Renal cortex interstitium (tissue), 15 donors: ENCODE measurements at places on chromosomes 3 and 15.
A peak's percentile ranks its signal among the peaks of the same experiment; 100 is the strongest.

- DNase-seq: no peak
These were observed 436.3 kb upstream of the SGO1 start for GRCh38 chr3:20622304-20622703.

DNA sequence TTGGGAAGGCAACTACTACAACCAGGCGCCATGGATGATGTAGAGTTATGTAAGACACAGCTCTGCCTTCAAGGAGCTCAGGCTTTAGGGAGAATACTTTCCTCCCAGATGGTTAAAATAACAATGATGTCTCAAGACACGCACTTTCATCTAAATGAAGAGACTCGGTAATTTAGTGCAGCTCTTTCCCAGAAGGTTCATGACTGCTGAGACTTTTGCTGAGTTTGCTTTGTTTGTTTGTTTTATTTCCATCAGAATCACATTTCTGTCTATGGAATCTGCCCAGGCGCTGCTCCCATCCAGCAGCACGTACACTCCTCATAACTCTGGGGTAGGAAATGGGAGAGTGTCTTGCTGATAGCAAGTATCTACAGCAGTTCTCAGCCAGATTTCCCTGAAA lies 33.9 kb upstream of the MEX3B start:
- DNase-seq: no peak

DNA sequence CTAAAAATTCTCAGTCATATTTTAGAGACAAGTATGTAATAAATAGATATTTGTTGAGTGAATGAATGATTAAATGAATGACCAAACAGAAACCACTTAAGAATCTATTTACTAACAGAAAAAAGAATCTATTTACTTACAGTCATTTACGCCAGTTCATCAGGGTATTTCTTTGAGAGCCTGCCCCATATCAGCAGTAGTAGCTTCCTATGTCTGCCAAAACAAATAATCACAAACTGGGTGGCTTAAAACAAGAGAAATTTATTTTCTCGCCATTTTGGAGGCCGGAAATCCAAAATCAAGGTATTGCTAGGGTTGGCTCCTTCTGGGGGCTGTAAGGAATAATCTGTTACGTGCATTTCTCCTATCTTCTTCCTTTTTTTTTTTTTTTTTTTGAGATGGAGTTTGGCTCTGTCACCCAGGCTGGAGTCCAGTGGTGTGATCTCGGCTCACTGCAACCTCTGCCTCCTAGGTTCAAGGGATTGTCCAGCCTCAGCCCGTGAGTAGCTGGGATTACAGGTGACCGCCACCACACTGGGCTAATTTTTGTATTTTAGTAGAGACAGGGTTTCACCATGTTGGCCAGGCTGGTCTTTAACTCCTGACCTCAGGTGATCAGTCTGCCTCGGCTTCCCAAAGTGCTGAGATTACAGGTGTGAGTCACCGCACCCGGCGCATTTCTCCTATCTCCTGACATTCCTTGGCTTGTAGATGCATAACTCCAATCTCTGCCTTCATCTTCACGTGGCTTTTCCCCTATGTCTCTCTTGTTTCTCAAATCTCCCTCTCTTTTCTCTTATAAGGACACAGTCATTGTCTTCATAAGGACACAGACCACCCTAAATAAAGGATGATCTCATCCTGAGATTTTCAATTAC lies 65.2 kb upstream of the SPPL2A start:
- DNase-seq: no peak

DNA sequence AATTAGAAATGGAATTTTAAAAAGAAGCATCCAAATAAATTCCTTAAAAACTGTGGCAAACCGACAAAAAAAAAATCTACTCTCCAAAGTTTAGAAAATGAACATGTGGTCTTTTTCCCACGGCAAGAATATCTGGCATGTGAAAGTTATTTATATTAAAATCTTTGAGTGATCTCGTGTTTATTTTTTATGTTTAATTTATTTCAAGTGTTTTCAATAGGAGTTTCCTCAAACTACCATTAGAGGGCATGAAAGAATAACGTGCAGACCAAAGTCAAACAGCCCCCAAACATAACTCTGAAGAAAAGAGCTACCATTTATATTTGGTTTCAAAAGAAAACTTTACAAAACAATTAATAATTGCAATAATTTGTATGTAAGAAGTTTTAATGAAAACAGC lies 286.4 kb downstream of the ZIC4 start:
- peak; percentile 3 for DNase-seq

DNA sequence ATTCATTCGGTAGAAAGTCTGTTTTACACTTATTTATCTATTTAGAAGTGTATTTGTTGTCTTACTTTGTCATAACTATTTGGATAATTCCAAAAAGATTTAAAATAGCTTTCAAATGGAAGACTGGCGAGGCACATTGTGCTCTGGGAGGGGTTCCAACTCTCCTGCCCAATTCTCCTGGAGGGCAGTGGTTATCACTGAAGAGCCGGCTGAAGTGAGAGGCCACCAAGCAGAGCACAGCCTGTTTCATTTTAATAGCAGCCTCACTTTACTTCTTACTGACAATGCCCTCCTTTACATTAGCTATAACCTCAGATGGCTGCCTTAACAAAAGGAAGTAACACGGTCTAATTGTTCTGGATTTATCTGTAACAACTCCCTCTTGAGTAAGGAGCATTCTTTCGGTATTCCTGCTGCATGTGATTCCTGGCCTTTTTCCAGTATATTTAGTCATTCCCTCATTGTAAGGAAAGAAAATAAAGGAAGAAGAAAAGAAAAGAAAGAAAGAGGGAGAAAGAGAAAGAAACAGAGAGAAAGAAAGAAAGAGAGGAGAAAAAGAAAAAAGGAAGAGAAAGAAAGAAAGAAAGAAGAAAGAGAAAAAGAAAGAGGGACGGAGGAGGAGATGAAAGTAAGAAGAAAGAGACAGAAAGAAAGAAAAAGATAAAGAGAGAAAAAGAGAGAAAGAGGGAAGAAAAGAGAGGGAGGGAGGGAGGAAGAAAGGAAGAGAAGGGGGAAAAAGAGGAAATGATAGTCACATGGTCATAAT lies 339.8 kb upstream of the WNT5A start:
- DNase-seq: no peak

- DNase-seq: no peak
These were observed 28.3 kb upstream of the GALNT15 start for GRCh38 chr3:16146015-16146730.

GRCh38 chr15:39125904-39126303 lies 455.0 kb upstream of the THBS1 start:
- no peak for DNase-seq

DNA sequence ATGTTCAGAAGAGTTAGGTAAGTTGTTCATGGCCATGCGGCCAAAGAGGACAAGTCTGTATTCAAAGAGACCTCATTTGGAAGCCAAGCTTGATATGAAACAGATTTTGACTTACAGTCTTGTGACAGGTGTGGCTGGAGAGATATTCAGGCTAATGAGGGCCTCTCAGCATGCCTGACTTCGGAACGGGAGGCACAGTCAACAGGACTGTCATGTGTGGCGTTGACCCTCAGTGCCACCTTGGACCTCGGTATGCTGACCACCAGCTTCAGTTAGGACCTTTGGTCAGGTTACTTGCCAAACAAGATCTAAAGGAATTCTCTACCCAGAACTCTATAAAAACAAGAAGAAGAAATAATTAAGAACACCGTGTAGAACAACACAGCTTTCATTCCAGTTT lies 124.1 kb downstream of the CHST2 start:
- no peak for DNase-seq

DNA sequence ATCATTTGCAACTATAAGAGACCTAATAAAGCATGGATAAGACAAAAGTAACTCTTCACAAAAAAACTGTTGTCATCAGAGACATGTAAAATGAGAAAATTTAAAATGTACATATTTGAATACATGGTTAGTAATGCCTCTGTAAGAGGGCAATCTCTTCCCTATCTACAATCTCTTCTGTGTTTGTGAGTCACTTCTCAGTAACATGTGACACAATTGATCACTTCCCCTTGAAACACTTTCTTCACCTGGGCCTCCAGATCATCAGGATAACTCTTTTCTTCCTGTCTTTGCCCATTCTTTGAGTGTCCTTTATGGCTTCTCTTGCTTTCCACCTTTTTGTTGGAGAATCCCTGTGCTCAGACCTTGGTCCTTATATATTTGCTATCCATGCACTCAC lies 50.4 kb downstream of the TFDP2 start:
- no peak for DNase-seq

- no peak for DNase-seq
These were observed 54.5 kb upstream of the OCA2 start for GRCh38 chr15:28153492-28154119.

GRCh38 chr3:153079386-153079785 lies 82.6 kb upstream of the RAP2B start:
- DNase-seq: no peak

DNA sequence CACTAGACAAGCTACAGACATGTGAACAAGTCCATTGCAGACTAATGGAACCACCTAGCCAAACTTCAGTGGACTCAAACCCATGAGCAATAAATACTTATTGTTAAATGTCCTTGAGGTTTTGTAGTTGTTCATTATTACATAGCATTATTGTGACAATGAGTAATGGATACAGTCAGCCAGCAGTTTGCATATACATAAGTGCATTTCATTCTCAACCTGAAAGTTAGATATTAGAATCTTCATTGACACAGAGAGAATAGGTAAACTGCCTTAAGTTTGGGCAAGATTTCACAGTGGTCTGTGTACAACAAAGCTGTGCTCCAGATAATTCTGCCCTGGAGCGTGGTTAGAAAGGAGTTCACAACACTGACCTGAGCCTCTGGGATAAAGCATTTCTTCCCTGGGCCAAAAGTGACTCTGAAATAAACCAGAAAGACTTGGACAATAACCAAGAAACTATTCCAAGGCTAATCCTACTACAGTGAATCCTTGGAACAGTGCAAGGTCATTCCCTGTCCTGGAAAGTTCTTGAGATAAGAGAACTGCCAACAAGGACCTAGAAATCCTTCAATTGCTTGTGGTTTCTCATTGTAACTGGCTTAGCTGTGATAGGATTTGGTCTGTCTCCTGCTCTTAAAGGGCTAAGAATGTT lies 225.5 kb upstream of the STT3B start:
- DNase-seq: no peak

DNA sequence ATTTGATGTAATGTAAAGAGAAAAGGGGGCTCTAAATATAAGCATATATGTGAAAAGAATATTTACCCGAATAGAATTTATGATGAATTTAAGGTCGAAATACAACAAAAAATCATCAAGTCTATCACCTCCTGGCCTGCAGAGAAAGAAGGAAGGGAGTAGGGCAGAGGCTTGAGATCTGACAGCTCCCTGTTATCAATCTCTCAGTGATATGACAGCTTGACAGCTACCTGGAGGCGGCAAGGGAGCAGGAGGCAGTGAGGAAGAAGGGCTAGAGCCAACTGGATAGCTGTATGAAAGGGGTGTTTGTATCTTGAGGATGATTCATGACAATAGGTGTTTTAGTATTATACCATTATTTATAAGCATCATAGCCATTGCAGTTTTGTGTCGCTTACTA lies 299.8 kb upstream of the DNAJC19 start:
- DNase-seq: no peak

GRCh38 chr3:60912142-60912541 lies 339.1 kb downstream of the FHIT start:
- DNase-seq: no peak

GRCh38 chr3:98646680-98647079 lies 53.3 kb upstream of the CPOX start:
- no peak for DNase-seq
